Epithelial cell of esophagus (primary cell): ENCODE measurements at places on chromosomes 1 and 21.
A peak's percentile ranks its signal among the peaks of the same experiment; 100 is the strongest.

GRCh38 chr1:160061369-160062229, 8.4 kb downstream of the KCNJ10 start:
- DNase-seq, result peak; percentile 39

GRCh38 chr1:15188130-15188524, 34.6 kb downstream of the TMEM51 start:
- no peak for DNase-seq

- DNase-seq, result no peak
Measured at GRCh38 chr1:74728736-74729135, 4.1 kb downstream of the CRYZ start.

GRCh38 chr1:64471218-64472039, 1.5 kb downstream of the CACHD1 start:
- peak; percentile 55 for DNase-seq

DNA sequence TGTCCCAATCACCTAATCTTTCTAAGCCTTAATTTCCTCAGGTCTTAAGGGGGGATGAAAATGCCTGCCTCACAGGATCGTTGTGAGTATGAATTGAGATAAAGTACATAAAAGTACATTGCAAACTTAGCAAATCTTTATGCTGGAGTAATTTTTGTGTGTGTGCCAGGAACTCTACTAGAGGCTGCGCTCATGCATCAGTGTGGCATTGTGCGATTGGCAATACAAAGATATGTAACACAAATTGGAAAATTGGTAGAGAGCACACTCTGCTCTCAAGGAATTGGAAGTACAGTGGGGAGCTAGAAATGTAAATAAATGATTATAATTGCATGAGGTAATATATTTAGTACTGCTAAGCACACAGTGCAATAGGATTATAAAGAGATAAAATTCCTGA, 398.3 kb downstream of the DUSP10 start:
- DNase-seq, result no peak

GRCh38 chr21:29078869-29079767, 5.7 kb upstream of the CCT8 start:
- DNase-seq, result no peak

DNA sequence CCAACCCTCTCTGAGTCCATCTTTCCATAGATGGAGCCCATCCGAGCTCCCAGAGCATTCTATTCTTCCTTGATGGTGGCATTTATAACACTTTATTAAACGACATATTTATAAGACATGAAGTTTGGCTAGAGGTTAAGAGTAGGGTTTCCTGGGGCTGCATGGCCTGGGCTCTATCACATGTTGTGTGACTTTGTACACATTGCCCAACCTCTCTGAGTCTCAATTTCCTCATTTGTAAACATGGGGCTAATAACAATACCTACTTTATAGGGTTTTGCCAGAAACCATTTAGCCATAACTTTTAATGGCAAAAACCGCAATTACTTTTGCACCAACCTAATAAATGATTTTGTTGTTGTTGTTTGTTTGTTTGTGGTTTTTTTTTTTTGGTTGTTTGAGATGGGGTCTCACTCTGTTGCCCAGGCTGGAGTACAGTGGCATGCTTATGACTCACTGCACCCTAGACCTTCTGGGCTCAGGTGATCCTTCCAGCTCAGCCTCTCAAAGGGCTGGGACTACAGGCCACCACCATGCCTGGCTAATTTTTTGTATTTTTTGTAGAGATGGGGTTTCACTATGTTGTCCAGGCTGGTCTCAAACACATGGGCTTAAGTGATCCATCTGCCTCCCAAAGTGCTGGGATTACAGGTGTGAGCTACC, 13.9 kb upstream of the ASAP3 start:
- no peak for DNase-seq

DNA sequence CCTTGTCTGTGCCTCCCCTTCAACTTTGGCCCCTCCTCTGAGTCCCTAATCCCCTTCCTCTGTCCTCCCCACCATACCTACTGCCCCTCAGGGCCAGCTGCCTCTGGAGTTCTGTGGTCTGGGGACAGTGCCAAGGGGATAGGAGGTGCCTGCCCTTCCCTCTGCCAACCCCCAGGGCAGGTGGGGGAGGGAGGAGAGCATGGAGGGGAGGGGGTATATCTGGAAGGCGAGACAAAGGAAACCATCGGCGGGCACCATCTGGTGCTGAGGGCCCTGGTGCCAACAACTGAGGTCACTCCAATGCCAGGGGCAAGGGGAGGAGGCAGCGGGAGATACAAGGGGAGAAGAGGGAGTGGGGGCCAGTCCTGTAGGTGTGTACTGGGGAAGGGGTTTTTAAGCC, 9.6 kb downstream of the RAB25 start:
- DNase-seq, result no peak

- no peak for DNase-seq
Measured at GRCh38 chr1:89708751-89709375, 75.9 kb downstream of the LRRC8C start.

GRCh38 chr1:40185951-40186864, 25.0 kb downstream of the RLF start:
- peak; percentile 70 for DNase-seq

DNA sequence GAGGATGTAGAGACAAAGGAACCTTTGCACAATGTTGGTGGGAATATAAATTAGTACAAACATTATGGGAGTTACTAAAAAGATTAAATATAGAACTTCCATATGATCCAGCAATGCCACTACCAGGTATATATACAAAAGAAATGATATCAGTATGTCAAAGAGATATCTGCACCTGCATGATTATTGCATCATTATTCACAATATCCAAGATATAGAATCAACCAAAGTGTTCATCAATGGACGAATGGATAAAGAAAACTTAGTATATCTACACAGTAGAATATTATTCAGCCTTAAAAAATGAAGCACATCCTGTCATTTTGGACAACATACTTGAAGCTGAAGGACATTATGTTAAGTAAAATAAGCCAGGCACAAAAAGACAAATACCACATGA, 61.8 kb upstream of the USH2A start:
- no peak for DNase-seq

DNA sequence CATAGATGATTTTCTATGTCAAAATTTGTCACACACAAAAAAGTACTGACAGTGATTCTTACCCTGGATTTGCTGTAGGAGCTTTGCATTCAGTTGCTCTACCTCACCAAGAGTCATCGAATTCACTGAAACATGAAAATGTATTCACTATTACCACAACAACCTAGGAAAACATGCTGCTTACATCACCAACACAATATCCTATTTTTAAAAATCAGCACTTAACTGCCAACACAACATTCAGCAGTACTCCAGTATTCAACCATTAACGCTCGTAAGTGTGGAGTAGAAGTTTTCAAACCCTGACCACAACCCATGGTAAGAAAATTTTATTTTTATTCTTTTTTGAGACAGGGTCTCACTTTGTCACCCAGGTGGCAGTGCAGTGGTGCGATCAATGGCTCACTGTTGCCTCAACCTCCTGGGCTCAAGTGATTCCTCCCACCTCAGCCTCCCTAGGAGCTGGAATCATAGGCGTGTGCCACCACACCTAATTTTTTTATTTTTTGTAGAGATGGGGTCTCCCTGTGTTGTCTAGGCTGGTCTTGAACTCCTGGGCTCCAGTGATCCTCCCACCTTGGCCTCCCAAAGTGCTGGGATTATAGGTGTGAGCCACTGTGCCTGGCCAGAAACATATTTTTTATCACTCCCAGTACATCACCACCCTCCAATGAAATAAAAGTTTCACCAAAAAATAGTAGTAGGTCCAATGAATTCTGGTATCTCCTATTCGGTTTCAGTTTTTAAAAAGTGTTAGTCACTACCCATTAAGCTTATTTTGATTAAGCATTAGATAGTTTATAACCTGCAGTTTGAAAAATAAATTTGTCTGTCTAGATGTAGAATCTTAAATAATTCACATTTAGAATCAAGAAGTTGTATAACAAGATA, 23.8 kb downstream of the C21orf91 start:
- DNase-seq, result no peak

- peak; percentile 58 for DNase-seq
Measured at GRCh38 chr1:169466259-169467230, 19.2 kb downstream of the SLC19A2 start.

GRCh38 chr1:245278846-245279245, 124.1 kb downstream of the KIF26B start:
- no peak for DNase-seq

DNA sequence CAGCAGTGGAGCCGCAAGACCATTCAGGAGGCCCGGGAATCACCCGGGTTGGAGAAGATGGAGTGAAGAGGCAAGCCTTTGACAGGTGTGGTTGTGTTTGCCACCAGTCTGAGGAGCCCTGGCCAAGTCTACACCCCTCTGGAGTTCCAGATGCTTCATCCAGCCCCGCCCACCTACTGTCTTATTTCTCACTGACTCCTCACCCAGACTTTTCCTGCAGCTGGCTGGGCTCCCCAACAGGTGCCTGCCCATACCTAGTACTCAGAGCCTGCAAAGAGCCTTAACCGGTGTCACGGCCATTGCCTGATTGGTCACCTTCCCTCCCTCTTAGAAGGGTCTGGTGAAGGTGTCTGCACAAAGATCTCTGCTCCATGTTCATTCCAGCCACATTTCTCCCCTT, 16.0 kb downstream of the SLC9A1 start:
- peak; percentile 54 for DNase-seq

DNA sequence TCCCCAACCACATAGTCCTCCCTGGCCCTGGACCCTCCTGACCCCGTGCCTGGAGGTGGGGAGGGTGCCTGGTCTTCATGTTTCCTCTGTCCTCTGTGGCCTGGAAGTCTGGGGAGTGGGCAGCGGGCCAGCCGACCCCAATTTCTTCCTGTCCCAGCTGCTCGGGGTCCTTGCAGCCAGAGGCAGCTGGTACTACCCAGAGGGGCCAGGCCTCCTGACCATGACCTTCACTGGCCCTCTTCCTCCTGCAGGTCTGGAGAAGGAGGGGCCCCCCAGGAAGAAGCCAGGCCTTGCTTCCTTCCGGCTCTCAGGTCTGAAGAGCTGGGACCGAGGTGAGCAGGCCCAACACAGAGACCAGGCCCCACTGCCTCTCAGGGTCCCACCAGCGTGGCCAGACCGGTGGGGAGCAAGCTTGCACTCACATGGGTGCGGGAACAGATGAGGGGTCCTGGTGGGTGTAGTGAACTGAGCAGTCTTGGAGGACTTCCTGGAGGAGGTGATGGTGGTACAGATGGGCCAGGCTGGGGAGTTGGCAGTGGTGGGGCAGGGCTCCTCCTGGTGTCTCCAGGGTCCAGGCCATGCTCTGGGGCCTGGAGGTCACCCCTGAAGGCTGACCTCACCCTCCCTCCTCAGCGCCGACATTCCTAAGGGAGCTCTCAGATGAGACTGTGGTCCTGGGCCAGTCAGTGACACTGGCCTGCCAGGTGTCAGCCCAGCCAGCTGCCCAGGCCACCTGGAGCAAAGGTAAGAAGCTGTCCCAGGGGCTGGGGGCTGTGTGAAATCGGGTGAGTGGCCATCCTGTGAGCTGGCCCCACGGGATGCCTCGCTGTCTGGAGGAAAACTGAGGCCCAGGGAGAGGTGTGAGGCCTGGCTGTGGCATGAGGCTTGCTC, 32.7 kb downstream of the TRIM11 start:
- no peak for DNase-seq

- no peak for DNase-seq
Measured at GRCh38 chr1:3729594-3730542, 22.4 kb upstream of the CCDC27 start.

DNA sequence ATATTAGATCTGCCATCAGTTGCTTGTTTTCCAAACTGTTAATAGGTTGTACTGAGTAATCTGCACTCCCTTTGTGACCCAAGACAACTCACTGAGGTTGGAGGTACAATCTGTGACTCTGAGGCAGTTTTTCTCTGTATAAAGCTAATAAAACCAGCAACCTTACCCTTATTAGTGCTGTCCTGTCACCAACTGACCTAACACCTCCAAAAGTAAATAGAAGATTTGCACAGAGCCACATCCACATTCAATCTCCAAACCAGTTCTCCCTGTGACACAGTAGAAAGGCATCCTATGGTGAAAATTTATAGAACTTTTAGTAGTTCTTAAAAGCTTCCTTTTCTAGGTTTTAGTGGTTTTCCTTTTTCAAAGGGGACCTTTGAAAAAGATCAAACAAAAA, 140.4 kb upstream of the ADGRL2 start:
- DNase-seq, result peak; percentile 28

GRCh38 chr1:155218854-155219591, 10.5 kb downstream of the MTX1 start:
- DNase-seq, result peak; percentile 64

DNA sequence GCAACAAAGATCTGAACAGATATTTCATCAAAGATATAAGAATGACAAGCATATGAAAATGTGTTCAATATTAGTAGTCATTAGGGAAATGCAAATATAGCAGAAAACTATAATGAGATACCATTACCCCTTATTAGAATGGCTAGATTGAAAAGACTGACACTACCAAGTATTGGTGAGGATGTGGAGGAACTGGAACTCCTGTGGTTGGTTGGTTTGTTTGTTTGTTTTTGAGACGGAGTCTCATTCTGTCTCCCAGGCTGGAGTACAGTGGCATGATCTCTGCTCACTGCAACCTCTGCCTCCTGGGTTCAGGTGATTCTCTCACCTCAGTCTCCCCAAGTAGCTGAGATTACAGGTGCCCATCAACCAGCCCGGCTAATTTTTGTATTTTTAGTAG, 18.9 kb upstream of the HMGN1 start:
- no peak for DNase-seq

- no peak for DNase-seq
Measured at GRCh38 chr1:4306559-4307467, 347.6 kb upstream of the AJAP1 start.

- DNase-seq, result peak; percentile 37
Measured at GRCh38 chr1:178847396-178847849, 23.5 kb downstream of the ANGPTL1 start.
